Hair follicle dermal papilla cell (primary cell): ENCODE measurements at places on chromosomes 12 and 14. TPM values are rescaled to one million over a fixed set of nuclear protein-coding genes. Genes with fewer than 3 reads are reported as not detected.

The LALBA gene
- 0.24 TPM in 1 of 2 replicates, not detected in the other for total RNA-seq

The GPATCH2L gene
- total RNA-seq = 70.3 and 72.2 TPM in 2 replicates

The TRIAP1 gene
- total RNA-seq = 13.5 and 20.2 TPM in 2 replicates

The BAZ2A gene
- total RNA-seq = 55.4 and 65.2 TPM in 2 replicates

The AKAP5 gene
- 0.36 and 0.65 TPM in 2 replicates for total RNA-seq

The IFNG-AS1 gene
- total RNA-seq = not detected in 2 replicates

The OTOGL gene
- total RNA-seq = 0.16 and 0.36 TPM in 2 replicates

The IQSEC3 gene
- not detected in 2 replicates for total RNA-seq

The LRRK2 gene
- 6.4 and 8.9 TPM in 2 replicates for total RNA-seq

The HEBP1 gene
- 13.6 and 15.3 TPM in 2 replicates for total RNA-seq

The RFLNA gene
- 5.8 and 12.0 TPM in 2 replicates for total RNA-seq

The GALNT8 gene
- not detected in 2 replicates for total RNA-seq

The TMEM116 gene
- 7.2 and 9.4 TPM in 2 replicates for total RNA-seq

The RAB3IP gene
- 5.5 and 5.6 TPM in 2 replicates for total RNA-seq

The OASL gene
- 0.12 and 0.49 TPM in 2 replicates for total RNA-seq

The PTPRO gene
- total RNA-seq = 0.24 and 0.65 TPM in 2 replicates

The KRT5 gene
- 9.4 and 10.5 TPM in 2 replicates for total RNA-seq

The STAT6 gene
- 129 and 138 TPM in 2 replicates for total RNA-seq
